Muscle of back (tissue), 13 donors: ENCODE measurements at places on chromosomes 3 and 15.

DNA sequence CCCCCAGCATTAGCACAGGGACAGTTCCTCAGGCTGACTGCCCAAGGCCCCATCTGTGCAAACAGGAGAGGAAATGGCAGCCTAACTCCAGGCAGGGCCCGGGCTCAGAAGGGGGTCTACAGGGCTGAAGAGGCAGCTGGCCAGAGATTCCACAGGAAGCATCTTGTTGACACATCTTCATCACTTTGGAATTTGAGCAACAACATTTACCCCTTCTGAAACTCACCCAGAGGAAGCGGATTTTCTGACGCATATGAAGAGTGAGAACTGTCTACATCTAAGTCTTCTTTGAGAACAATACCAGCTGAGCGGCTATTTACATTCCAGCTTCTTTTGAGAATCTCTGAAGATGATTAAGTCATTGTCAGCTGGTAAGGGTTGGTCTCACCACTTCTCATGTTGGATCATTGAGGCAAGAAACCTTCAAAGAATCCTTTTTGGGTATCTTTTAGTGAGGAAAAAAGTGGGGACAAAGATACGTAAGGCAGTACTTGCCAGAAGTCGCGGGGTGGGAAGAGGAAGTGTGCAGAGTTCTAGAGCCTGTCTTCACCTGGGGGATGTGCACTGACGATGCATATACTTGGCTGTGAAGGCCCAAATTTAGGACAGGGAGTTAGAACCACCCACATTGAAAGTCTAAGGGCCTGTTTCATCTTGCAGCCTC is 25.4 kb upstream of the SRP14 start:
- DNase-seq, result peak; percentile 84

- peak; percentile 54 for DNase-seq
These were observed 130.9 kb downstream of the DTWD1 start for GRCh38 chr15:49751751-49752150.

GRCh38 chr15:83158393-83158792 is 49.2 kb downstream of the HDGFL3 start:
- peak; percentile 4 for DNase-seq

GRCh38 chr3:41863024-41863423 is 98.9 kb downstream of the ULK4 start:
- DNase-seq, result no peak

GRCh38 chr3:101253396-101253795 is 67.0 kb downstream of the IMPG2 start:
- DNase-seq, result no peak

DNA sequence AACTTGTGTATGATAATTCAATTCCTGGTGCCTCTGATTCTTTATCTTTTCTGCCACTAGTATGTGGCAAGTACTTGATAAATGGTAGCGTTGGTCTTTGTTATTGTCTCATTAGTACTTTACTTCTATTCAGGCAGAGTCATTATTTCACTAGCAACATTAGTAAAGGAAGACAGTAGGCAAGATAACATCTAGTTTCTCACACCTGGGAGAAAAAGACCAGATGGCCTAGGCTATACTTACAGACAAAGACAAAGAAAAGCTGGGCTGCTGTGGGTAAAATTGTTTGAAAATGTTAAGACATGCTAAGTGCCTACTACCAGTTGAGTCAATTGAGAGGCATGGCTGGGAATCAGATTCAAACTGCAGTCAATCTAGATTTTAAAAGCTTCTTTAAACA is 198.7 kb upstream of the CMC1 start:
- DNase-seq, result no peak

DNA sequence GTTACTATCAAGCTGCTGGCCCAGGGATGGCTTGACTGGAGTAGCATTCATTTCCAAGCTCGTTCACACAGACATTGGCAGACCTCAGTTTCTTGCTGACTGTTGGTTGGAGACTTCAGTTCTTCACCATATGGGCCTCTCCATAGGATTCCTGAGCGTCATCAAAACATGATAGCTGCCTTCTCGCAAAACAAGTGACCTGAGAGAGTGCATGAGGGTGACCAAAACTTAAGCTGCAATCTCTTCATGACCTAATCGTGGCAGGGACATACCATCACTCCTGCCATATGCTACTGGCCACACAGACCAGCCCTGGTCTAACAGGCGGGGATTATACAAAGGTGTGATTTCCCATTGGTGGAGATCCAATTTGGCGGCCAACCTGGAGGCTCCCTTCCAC is 46.0 kb upstream of the C3orf22 start:
- no peak for DNase-seq

DNA sequence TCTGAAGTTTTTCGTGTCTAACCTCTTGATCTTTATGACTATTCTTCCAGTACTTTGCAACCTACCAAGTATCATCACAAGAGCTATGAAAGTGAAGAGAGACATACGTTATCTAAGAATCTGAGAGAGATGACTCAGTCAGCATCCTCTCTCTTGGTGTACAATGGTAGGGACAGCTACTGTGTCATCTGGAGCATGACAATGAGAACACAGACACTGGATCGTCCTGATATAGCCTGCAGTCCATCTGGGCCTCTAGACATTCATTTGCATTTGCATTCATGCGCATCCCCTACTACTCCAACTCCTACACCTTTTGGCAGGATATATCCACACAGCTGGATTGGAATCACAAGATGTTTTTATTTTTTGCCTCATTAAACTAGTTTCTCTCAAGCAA is 115.2 kb downstream of the PEX5L start:
- DNase-seq, result no peak

DNA sequence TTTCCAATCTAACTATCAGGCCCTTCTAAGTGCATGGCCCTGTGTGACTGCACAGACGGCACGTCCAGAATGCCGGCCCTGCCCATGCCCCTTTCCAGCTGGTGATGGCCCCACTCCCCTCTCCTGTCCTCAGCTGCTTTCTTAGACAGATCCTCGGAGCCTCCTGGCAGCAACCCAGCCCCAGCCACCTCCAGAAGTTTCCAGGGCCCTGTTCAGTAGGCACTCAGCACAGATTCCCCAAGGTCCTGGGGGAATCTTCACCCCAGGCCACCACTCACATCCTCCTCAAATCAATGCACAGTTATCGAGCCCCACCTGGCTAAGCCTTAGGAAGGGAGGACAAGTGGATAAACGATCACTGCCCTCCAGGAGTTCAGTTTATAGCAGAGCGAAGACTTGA is 1.4 kb upstream of the CRABP1 start:
- no peak for DNase-seq

- no peak for DNase-seq
These were observed 963.5 kb downstream of the NTRK3 start for GRCh38 chr15:87293031-87293430.

DNA sequence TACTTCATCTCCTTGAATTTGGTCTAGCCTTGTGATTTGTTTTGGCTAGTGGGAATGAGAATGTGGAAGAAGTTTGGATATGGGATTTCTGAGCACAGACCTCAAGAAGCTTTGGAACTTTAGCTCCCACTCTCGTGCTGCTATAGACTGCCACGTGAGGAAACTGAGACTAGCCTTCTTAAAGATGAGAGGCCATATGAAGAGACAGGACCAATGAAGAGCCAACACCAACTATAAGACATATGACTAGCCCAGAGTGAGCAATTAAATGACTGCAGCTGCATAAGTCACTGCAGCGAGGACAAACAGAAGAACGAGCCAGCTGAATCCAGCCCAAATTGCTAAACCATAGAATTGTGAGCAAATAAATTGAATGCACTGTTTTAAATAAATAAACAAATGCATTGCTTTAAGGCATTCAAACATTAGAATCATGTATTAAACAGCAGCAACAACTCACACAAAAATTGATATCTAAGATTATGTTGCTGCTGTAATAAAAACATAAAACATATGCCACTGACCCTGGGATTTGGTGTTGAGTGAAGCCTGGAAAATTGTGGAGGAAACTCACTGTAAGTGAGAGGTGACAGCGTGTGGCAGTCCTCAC is 15.7 kb upstream of the CNTN4 start:
- peak; percentile 65 for DNase-seq

DNA sequence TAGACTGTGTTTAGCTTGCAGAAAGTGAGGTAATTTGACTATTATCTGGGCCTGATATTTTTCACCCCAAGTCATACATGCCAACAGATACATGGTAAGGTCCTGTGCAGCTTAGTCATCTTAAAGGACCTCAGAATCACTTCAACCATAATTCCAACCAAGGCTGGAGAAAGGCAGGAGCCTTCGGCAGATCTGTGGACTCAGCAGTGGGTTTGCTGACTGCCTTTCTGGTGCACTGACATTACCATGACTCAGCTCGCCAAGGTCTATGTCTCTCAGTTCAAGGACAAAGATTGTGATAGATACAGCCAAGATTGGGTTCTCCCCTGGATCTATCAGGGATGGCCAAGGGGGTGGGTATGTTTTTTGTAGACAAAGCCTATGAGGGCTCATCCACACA is 32.7 kb downstream of the LYZL4 start:
- no peak for DNase-seq

DNA sequence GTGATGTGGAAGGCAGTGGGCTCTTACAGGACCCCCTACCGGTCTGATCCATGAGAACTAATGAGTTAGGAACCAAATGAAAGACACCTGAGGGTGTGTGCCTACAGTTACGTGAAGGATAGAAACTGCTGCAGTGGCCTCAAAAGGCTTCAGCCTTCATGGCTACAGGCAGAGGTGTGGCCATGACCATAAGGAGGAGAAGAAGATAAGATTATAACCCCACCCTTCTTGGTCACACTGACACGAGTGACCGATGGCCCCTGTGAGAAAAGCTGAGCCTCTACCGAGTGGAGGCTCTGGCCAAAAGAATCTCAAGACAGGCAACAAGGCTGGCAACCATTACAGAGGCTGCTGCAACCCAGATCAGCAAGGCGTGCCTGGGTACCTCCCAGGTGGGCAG is 6.3 kb downstream of the RFT1 start:
- no peak for DNase-seq

GRCh38 chr15:44501768-44502366 is 35.1 kb upstream of the EIF3J start:
- peak; percentile 15 for DNase-seq

DNA sequence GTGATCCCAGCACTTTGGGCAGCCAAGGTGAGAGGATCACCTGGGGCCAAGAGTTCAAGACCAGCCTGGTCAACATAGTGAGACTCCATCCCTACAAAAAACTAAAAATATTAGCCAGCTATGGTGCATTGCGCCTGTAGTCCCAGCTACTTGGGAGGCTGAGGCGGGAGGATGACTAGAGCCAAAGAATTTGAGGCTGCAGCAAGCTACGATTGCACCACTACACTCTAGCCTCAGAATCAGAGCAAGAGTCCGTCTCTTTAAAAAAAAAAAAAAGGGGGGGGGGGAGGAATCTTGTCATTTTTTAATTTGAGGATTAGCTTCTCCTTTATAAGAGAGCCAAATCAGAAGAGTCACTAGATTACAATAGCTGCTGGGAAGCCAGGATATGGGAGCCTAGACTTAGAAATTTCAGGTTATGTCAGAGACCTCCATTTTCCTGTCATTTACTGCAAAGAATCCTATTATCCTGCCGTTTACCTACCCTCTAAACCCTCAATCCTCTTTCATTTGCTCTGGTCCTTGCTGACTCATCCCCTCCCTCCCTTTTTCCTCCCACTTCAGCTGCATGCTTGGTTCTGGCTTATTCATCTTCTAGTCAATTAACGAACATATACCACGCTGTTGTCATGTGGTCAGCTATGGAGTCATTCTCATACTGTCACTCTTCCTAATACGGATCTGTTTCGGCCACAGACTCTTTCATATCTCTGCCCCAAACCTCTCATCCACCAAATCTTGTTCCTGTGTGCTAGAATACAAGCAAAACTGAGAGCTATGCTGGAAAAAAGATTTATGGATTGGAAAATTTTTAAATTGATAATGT is 83.8 kb upstream of the PPIB start:
- DNase-seq, result no peak

GRCh38 chr15:96462768-96463750 is 132.6 kb downstream of the NR2F2 start:
- no peak for DNase-seq

DNA sequence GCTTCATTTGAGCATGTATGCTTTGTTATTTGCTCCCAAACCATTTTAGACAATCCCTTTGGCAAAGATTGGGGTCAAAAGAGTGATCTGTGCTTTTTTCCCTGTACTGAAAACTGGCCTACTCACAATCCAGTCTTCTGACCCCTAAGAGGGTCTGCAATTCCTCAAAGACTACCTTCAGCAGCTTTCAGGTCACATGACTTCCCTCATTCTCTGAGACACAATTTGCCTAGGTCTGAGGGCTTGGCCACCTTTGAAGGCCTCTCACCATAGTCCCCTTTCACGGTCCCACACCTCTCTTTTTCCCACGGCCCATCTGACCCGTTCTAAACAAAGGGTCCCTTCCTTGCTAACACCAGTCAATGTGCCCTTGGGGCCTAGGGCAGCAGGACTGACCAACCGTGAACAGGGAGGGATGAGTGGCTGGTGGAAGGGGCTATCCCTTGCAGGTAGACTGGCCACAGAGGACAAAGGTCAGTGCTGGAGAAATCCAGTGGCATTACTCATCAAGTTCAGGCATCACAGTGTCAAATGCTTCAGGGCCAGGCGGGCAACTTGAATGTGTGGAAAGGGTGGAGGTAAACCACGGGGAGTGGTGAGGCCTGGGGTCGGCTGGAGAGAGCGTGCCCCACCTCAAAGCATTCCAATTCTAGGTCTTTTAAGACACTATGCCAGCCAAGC is 10.8 kb downstream of the RASL12 start:
- DNase-seq, result no peak

- DNase-seq, result no peak
These were observed 236.6 kb downstream of the KCNH8 start for GRCh38 chr3:19384868-19385267.

GRCh38 chr15:33461671-33462070 is 150.9 kb downstream of the RYR3 start:
- DNase-seq, result no peak

GRCh38 chr3:133896002-133896761 is 500 bp upstream of the RAB6B start:
- no peak for DNase-seq

DNA sequence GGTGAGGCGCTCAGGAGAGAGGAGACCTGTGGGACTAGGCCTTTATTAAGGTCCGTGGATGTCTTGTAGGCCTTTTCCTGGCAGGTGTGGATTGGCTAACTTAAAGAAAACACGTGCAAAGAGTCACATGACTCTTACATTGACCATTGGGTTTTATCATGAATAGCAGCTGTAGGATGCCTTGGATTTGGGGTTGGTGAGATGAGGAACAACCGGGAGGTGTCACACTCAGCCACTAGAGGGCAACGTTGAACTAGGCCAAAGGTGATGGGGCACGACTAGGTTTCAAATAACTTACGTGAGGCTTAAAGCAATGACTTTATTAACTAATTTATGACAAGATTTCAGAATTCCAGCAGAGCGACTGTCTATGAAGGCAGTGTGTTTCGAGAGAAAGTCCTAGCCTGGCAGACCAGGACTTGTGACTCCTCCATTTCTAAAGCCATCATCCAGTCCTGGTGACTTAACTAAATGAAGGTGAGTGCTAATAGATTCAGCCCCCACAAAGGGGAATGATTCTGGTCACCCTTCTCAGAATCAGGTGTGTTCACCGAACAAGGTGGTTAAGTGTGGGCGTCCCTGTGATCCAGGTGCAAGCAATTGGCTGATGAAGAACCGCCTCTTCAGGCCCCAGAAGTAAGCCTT is 345.6 kb downstream of the MCTP2 start:
- DNase-seq, result no peak

GRCh38 chr3:13104511-13104910 is 31.3 kb upstream of the IQSEC1 start:
- DNase-seq, result no peak

GRCh38 chr15:98447069-98447468 is 201.3 kb upstream of the IGF1R start:
- no peak for DNase-seq

- no peak for DNase-seq
These were observed 56.4 kb downstream of the TRIM69 start for GRCh38 chr15:44792715-44793114.
